NCI-H1436 treated with DMSO at 0.1 percent for 48 hours (cell line): ENCODE measurements at places on chromosomes 11 and 22.

- no peak for DNase-seq
Observed at GRCh38 chr11:128288368-128288767, 299.0 kb downstream of the ETS1 start.

GRCh38 chr11:1501421-1502167, 15.0 kb upstream of the MOB2 start:
- no peak for DNase-seq

GRCh38 chr11:86395061-86395551, 20.4 kb downstream of the CCDC81 start:
- no peak for DNase-seq

GRCh38 chr11:12862696-12863469, 146.2 kb upstream of the RASSF10 start:
- DNase-seq = no peak

GRCh38 chr11:18578975-18579598, 9.4 kb downstream of the UEVLD start:
- no peak for DNase-seq

DNA sequence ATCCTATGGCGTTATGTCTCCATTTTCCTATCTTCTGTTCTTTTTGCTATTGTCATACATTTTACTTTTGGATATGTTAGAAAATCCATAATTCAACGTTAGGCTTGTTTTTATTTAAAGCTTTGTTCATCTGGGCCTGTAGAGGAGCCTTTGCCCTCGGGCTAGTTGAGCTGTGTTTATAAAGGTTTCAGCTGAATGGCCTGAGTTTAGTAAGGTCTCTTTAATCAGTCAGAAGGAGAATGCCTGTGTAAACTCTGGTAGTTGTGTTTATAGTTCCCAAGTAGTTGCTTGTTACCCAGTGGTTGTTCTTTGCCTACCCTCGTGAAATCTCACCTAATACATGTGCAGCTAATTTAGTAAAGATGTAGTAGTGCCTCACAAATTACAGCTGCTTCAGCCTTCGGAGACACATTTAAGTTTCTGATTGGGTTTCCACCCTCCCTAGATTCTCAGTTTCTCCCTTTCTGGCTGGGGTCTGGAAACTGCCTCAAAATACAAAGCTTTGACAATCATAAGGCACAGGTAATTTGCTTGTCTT, 33.1 kb downstream of the MTMR3 start:
- no peak for DNase-seq

DNA sequence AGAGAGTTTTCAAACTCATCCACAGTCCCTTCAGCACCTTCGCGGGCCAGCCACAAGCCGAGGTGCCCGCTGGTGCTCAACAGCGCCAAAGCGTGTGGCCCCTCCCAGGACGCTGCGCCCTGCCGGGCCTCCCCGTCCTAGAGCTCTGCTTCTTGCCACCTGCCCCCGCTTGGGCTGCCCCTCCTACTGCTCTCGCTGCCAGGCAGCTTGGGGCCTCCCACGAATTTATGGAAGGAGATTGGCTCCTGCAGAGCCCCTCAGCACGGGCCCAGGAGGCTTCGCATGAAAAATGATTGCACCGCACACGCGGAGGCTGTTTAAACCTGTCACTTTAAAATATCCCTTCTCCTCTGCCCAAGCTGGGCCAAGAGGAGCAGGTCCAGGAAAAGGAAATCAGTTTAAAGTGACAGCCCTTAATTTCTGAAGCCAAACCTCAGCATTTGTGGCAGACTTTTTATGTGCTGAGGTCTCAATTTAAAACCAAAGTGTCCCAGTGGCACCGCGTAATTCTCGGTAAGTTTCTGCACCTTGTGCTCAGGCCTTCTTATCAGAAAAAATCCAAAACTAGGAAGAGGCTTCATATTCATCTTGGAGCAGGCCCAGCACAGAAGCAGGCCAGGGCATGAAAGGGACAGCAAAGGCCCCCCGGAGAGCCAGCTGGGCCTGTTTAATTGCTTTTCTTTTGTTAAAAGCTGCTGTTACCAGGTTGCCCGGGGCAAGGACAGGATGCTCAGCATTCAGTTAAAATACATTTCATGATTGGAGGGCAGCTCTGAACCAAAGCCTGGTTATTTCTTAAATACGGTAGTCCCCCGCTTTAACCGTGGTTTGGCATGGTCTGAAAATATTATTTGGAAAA, 303.6 kb downstream of the OPCML start:
- no peak for DNase-seq

DNA sequence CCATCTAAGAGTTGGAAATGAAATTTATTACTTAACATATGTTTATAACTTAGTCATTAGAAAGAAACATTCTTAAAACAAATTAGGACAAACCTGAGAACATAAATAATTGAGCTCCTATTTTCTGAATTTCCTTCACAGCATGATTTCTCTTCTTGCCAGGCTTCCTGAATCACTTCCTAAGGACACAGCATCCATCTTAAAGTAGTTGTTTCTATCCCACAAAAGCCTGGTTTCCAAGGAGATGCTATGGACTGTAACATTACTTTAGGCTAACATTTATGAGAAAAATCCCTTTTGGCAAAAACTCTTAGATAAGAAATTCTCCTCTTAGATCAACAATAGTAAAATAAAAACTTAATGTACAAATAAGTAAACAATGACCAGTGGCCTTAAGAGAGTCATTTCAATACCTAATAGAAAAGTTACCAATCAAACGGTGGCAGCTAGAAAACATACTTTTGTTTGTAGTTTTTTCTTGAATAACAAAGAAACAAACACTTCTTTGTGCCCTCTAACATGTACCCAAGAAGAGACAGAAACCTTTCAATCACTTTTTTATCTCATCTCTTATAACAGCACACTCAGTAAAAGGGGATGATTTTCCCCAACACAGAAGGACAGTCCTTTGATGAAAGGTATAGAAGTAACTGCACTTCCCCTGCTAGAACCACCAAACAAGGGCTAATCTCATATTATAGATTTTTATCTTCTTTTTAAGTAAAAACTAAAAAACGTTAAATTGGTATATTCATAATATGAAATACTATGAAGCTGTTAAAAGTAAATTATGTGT, 74.5 kb downstream of the TTC28 start:
- DNase-seq = no peak

- no peak for DNase-seq
Observed at GRCh38 chr11:48538991-48539390, 50.4 kb downstream of the OR4A47 start.

DNA sequence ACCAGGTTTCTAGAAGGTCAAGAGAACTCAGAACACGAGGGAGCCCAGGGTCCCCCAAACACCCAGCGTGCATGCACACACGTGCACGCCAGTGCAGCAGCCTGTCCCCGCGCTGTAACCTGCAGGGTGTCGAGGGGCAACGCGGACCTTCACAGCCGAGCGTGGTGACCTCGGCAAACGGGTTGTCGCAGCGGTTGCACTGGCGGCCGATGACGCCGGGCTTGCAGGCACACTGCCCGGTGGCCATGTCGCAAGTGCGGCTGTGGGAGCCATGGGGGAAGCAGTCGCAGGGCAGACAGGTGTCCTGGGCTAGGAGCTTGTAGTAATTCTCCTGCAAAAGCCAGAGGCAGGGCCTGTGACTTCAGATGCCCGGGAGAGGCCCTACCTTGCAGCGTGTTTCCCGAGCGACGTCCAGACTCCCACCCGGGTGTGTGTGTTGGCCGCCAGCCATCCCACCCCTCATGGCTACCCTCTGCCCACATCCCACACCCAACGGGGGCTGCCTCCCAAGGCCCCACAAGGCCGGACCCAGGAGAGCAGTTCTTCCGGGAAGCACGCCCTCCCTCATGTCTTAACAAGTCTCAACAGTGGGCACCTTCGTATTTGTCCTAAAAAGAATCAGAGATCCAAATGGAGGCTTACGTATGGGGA, 56.1 kb downstream of the TRMU start:
- no peak for DNase-seq

DNA sequence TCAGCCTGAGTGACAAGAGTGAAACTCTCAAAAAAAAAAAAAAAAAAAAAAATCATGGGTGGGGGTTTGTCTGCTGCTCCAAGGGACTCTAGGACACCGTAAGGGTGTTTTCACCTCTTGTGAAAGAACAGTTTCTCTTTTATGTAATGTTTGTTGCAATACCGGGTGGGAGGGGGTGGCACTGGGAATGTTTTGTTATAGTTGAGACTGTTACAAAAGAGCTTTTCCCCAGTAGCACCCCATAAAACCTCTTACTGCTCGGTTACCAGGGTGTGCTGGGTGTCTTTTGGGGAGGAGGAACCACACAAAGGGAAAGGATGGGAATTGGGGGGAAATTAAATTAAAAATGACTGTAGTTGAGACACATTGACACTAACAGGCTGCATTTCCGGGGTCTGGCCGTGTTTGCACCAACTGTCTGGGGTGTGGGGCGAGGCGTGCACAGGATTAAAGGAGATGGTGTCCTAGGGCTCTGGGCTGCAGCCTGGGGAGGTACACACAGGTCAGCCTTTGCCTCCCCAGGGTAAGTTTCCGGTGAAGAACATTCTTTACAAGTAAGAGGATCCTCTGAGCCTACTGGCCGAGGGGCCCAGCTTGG, 1.6 kb downstream of the NFAM1 start:
- DNase-seq = no peak

DNA sequence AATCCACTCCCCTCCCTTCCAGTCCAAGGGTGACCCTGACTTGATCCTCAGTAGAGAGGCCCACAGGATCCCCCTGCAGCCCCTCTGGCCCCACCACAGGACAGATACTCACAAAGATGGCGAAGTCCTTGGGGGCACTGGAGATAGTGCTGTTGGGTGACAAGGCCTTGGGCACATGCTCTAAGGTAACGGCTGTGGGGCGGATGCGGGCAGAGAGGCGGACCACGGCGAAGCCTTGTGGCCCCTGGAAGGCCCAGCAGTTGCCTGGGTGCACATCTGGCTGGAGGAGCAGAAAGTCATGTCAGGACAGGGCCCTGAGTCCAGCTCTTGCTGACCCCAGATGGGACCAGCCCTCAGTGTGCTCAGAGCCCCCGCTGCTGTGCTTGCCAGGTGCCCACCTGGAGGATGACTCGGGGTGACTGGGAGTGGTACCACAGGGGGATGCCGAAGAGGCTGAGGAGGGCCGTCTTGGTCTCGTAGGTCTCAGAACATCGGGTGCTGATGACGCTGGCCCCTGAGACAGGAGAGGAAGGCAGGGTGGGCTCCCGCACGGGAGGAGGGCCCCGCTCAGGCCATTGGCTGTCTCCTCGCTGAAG, 17.2 kb downstream of the SUN2 start:
- DNase-seq = no peak

GRCh38 chr11:36452961-36453360, 57.1 kb downstream of the TRAF6 start:
- DNase-seq = no peak

- DNase-seq = no peak
Observed at GRCh38 chr22:24455039-24455438, 27.6 kb downstream of the ADORA2A start.

- no peak for DNase-seq
Observed at GRCh38 chr22:19664406-19664805, 49.9 kb upstream of the SEPTIN5 start.

- no peak for DNase-seq
Observed at GRCh38 chr22:23562186-23562585, 17.9 kb downstream of the IGLL1 start.

DNA sequence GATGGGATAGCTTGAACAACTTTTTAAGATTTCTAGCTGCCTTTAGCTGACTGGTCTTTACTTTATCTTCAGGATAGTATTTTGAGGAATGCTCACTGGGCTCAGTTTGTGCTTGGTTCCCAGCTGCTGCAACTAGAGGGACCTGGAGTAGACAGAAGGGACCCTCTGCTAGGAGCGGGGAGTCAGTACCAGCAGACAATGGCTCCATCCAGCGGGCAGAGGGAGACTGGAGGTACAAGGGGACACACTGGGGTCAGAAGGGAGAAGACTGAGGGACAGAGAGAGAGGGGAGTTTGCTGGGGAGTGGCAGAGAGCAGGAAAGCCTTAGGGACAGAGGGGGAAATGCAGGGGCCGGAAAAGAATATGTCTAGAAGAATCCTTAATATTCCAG, 22.0 kb upstream of the ACER3 start:
- no peak for DNase-seq

GRCh38 chr11:90423378-90423777, 200.5 kb upstream of the CHORDC1 start:
- DNase-seq = no peak

DNA sequence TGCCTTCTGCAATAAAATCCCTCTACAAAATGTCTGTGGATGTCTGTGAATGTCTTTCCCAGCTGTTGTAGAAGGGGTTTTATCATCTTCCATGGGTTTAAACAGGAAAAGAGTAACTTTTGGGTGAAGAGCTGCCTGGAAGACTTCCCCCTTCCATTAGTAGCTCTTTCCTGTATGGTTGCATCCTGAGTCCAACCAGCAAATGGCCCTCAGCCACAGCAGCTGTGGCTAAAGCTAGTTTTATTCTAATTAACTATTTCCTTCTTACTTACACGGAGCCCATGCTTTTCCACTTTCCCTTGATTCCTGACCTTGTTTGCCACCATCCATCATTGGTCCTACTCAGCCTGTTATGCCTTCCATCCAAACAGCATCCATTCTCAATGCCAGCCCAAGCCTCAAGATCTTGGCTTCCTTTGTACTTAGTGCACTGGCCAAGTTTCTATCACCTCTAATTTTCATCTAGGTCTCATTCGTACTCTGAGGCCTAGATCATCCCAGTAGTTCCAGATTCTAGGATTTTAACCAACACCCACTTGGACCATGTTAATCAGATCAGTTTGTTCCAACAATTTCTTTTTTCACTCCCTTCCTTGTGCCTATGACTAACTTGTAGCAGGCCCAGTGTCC, 41.5 kb upstream of the CADM1 start:
- DNase-seq = no peak

- DNase-seq = no peak
Observed at GRCh38 chr22:50301581-50301991, 5.9 kb downstream of the PLXNB2 start.

- no peak for DNase-seq
Observed at GRCh38 chr11:40998920-40999319, 460.5 kb downstream of the LRRC4C start.

GRCh38 chr11:44565953-44566949, 788 bp downstream of the CD82 start:
- no peak for DNase-seq

DNA sequence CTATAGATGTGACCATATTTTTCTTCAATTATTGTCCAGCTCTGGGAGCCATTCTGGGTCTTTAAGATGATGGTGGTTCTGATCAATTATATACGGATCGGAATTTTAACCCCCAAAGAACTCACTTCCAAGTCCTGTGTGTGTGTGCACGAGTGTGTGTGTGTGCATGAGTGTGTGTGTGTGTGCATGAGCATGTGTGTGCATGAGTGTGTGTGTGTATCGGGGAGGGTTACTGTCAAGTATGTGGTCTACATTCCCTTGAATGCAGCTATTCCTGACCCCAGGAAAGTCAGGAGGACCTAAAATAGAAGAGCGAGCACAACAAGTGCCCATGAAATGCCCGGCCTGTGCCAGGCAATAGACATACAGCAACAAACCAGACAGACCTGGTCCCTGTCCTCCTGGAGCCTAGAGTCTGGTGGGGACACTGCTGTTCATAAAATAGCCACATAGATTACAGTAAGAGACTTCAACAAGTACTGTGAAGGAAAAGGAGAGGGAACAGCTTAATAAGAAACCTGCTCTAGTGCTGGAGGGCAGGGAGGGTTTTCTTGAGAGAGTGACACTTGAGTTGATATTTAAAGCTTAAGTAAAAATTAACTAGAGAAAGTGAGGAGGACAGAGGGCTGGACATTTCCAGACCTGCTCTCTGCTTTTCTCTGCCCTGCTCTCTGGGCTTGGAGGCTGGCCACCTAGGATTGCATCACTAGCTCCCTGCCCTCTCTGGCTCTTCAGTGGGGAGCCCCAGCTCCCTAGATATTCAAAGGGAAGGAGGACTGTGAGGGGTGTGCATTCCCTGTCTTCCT, 66.1 kb upstream of the SPON1 start:
- DNase-seq = no peak
